ENCODE measurements at places on chromosomes 7 and 10.

DNA sequence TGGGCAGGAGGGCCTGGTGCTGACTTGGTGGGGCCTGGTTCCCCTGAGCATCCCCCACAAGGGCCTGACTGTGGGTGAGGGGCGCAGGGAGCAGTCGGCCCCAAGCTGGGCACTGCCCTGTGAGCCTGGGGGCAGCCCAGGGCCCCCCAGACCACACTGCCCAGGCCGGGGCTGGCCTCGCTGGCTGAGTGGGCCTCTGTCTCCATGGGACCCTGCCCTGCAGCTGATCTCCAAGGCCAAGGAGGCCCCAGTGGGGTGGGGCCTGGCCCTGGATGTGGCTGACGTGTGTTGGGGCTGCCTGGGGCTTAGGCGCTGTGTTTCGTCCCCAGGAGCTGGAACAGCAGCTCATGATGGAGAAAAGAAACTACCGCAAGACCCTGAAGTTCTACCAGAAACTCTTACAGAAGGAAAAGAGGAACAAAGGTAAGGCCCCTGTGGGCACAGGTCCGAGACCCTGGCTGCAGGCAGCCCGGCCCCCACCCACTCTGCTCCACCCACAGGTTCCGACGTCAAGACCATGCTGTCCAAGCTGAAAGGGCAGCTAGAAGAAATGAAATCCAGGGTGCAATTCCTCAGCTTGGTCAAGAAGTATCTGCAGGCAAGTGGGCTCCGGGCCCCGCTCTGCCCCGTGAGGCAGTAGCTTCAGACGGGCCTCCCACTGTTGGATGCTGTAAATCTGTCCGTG is 23.5 kb upstream of the UTF1 start:
- DNase-seq, result no peak

GRCh38 chr7:94289071-94289470 is 105.6 kb upstream of the COL1A2 start:
- peak; percentile 68 for DNase-seq

DNA sequence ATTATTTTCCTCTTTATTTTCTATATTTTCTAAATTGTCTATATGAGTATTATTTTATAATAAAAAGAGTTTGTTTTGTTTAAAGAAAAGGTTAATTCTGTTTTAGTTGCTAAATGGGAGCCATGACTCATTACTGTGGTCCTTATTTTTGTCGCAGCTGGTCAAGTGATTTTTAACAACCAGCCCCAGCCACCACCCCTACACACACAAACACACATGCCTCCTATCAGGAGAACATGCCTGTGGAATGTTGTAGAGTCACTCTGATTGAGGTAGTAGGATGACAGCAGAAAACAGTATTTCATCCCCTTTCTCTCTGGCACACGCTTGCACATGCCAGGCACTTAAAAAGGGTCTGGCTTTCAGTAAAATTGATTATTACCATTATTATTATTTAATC is 68.6 kb upstream of the GDF10 start:
- no peak for DNase-seq

- peak; percentile 63 for DNase-seq
Measured at GRCh38 chr10:48880016-48880705, 59.5 kb downstream of the LRRC18 start.

GRCh38 chr10:33133557-33133956 is 175.5 kb upstream of the ITGB1 start:
- DNase-seq, result no peak

GRCh38 chr10:104291439-104291951 is 22.5 kb downstream of the GSTO2 start:
- peak; percentile 67 for DNase-seq

DNA sequence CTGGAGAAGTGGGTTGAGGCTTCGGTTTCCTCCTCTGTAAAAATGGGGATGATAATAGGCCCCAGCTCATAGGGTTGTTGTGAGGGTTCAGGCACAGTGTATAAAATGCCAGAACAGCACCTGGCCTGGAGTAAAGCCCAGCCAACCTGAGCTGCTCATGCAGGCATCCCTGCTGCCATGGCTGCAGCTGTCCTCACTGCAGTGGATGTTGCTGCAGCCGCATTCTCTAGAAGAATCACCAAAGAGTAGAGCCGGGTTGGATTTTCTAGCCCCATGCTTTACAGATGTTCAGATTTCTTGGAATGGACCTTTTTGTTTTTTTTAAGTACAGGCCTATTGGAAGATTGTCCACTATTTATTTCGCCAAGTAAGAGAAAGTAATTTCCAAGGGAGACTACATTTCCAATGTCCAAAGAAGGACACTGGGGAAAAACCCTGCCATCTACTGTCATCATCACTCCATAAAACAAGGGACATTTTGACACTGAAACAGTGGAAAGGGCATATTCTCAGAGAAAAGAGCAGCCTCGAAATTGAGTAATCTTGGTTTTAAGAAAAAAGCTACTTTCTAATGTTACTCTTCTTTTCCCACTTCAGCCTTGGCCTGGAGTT is 147.5 kb upstream of the TCF7L2 start:
- DNase-seq, result no peak

DNA sequence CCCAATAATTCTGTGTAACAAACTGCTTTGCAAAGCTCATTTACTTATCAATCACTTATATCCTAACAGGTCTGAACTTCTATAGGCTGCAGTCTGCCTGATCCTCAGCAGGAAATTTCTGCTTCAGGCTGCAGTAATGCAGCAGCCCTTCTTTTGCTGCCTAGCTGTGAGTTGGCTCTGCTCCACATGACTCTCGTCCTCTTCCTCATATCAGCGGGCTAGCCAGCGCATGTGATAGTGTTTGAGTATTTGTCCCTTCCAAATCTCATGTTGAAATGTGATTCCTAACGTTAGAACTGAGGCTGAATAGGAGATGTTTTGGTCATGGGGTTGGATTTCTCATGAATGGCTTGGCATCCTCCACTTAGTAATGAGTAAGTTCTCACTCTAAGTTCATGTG is 387.8 kb downstream of the SEMA3D start:
- DNase-seq, result no peak

DNA sequence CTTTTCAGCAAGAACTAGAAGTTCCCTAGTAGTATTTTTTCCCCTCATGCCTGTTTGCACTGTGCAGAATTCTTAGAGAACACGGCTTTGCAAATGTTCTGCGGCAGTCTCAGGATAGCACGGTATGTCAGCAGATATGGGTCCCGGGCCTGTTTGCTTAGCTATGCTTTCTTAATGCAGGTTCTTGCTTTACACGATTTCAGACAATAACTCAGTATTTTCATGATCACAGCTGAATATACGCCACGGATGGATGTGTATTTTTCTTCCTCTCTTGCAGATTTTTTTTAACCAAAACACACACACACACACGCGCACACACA is 137.3 kb downstream of the HECW1 start:
- no peak for DNase-seq

- DNase-seq, result no peak
Measured at GRCh38 chr10:79054203-79055099, 14.3 kb upstream of the ZMIZ1 start.

GRCh38 chr10:955127-955819 is 23.8 kb upstream of the LARP4B start:
- no peak for DNase-seq

- DNase-seq, result no peak
Measured at GRCh38 chr10:103983367-103983911, 16.5 kb downstream of the SLK start.

DNA sequence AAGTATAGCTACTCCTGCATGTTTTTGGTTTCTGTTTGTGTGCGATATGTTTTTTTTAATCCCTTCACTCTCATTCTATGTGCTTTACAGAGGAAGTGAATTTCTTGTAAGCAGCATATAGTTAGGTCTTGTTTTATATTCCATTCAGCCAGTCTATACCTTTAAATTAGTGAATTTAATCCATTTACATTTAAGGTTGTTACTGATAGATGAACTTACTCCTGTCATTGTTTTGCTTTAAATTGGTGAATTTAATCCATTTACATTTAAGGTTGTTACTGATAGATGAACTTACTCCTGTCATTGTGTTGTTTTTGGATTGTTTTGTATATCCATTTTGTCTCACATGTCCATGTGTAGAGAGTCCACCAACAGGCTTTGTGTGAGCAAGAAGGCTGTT is 11.1 kb downstream of the GIMAP8 start:
- DNase-seq, result no peak

GRCh38 chr10:105800641-105801040 is 1159.6 kb downstream of the SORCS3 start:
- no peak for DNase-seq

GRCh38 chr10:62005687-62006086 is 104.2 kb downstream of the ARID5B start:
- no peak for DNase-seq

DNA sequence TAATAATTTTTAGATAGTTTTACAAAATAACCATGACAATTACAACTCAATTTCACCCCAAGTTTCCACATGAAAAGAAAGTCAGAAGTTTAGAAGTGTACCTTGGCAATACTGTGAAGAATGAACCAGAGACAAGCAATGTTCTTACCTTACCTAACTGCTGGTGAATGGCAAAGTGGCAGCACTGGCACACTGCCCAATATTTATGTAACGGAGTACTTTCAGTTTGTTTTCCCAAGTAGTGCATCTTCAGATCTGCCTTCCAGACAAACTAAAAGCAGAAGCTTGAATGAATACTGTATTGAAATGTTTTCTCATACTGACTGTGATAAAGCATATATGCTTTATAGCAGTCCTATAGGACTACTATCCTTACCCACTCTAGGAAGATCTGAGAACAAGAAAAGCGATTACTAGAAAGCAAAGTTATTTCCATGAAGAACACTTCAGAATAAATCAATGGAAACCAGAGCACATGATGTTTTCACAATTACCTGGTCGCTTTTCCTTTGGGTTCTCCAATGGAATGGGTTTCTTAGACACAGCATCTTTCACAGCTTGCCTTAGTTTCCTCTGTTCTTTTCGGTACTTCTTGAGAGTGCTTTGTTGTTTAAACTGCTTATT is 1.5 kb downstream of the NOC3L start:
- no peak for DNase-seq

DNA sequence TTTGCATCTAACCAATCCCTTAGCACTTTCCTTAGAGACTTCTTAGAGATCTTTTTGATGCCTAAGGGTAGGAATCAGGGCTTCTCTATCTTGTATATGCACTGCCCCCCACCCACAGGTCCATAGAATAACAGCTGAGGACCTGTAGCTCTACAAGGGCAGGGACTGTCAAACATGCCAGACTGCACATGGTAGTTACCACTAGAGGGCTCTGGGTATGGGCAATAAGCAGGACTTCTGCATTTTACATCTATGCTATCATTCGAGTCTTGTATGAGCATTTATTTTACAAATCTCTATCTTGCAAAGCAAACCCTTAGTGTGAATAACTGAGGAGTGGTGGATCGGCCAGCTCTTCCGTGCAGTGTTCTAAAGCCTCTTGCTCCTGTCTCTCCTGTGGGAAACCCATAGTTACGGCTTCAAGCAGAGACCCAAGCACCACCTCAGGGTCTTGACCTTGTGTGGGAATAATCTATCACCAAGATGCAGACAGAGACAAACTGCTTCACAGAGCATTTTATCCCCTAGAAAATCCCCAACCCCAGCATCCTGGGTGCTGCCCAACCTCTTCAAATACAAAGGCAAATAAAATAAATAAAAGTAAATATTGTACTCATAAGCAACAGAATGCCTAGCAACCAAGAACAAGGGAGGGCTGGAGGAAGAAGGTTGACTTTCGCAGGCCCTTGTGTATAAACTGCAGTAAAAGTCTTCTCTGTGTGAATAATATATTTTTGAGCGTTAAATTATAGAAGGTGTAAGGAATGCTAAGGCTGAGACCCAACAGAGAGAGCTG is 219.3 kb downstream of the WDR11 start:
- DNase-seq, result no peak

DNA sequence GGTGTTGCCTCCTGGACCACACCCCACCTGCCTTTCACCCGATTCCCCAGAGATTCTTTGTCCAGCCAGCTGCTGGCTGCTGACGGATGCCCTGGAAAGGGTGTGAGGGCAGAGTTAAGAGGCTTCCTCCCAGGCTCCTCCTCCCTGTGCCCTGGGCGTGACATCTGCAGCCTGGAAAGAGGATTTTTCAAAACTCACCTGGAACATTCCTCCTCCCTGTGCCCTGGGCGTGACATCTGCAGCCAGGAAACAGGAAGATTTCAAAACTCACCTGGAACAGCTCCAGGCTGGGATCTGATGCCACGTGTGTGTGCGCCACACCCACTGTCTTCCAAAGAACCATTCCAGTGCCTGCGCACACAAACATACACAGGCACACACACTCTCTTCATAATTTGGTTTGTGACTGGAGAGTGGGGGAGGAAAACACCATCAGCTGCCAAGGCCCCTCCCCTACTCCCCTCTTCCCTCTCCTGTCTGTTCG is 5.2 kb downstream of the MARVELD1 start:
- DNase-seq, result peak; percentile 52
